ENCODE measurements at places on chromosomes 13 and 19. TPM values are rescaled to one million over a fixed set of nuclear protein-coding genes. Genes with fewer than 3 reads are reported as not detected.
A peak's percentile ranks its signal among the peaks of the same experiment; 100 is the strongest.

- no peaks in the 10 kb centered on the region for H3K27me3 ChIP-seq
- peaks cover 2% of the 10 kb centered on the region for H3K4me1 ChIP-seq
- H3K4me3 ChIP-seq, result no peak overlapping the region
- DNase-seq, result peak; percentile 43
- no peak overlapping the region for H3K27ac ChIP-seq
These were observed 88.6 kb downstream of the DPF1 start for GRCh38 chr19:38135150-38135998.

- no peak for DNase-seq
- H3K4me1 ChIP-seq, result no peaks in the 10 kb centered on the region
- no peaks in the 10 kb centered on the region for H3K27me3 ChIP-seq
- no peak overlapping the region for H3K4me3 ChIP-seq
- H3K27ac ChIP-seq, result no peak overlapping the region
- peaks cover 23% of the 10 kb centered on the region for H3K36me3 ChIP-seq
These were observed 11.9 kb downstream of the PLEKHF1 start for GRCh38 chr19:29677001-29677817.

GRCh38 chr13:70579941-70580340 lies 471.7 kb upstream of the KLHL1 start:
- no peaks in the 10 kb centered on the region for H3K4me1 ChIP-seq
- no peaks in the 10 kb centered on the region for H3K27me3 ChIP-seq
- H3K36me3 ChIP-seq, result no peaks in the 10 kb centered on the region
- H3K27ac ChIP-seq, result no peak overlapping the region
- no peak overlapping the region for H3K4me3 ChIP-seq

GRCh38 chr19:50843701-50844221 lies 10.4 kb upstream of the KLK15 start:
- no peaks in the 10 kb centered on the region for H3K27me3 ChIP-seq
- no peak overlapping the region for H3K4me3 ChIP-seq
- H3K36me3 ChIP-seq, result no peaks in the 10 kb centered on the region
- no peak overlapping the region for H3K27ac ChIP-seq
- H3K4me1 ChIP-seq, result no peaks in the 10 kb centered on the region
- DNase-seq, result no peak

GRCh38 chr19:29089315-29089870 lies 123.6 kb downstream of the UQCRFS1 start:
- no peak overlapping the region for H3K4me3 ChIP-seq
- H3K27me3 ChIP-seq, result no peaks in the 10 kb centered on the region
- no peaks in the 10 kb centered on the region for H3K36me3 ChIP-seq
- no peak overlapping the region for H3K27ac ChIP-seq

- no peaks in the 10 kb centered on the region for H3K36me3 ChIP-seq
- H3K4me3 ChIP-seq, result no peak overlapping the region
- H3K27me3 ChIP-seq, result no peaks in the 10 kb centered on the region
- H3K4me1 ChIP-seq, result peaks cover 5% of the 10 kb centered on the region
- DNase-seq, result peak; percentile 47
These were observed 16.3 kb downstream of the KBTBD7 start for GRCh38 chr13:41178040-41178439.

DNA sequence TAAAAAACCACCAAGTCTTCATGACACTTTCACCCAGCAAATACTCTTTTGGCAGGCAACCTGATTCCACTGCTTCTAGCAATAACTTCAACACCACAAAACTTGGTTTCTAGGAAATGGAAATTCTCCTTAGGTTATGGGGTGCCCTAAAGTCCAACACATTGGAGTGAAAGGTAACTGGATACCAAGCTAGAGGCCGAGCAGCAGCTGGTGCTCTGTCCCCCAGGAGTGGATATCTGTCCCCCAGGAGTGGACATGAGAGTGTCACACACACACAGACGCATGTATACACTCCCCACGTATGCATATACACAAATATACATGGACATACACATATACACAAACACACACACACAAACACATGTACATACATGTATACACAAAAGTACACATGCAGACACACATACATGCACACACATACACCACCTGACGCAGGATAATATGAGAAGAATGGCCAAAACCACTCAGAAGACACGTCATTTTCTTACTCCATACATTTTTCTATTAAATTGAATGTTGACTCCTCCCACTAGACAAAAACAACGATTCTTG lies 50.8 kb downstream of the RFX2 start:
- H3K27ac ChIP-seq, result no peak overlapping the region
- H3K4me1 ChIP-seq, result peaks cover 21% of the 10 kb centered on the region
- no peak overlapping the region for H3K4me3 ChIP-seq
- H3K27me3 ChIP-seq, result no peaks in the 10 kb centered on the region
- DNase-seq, result no peak

DNA sequence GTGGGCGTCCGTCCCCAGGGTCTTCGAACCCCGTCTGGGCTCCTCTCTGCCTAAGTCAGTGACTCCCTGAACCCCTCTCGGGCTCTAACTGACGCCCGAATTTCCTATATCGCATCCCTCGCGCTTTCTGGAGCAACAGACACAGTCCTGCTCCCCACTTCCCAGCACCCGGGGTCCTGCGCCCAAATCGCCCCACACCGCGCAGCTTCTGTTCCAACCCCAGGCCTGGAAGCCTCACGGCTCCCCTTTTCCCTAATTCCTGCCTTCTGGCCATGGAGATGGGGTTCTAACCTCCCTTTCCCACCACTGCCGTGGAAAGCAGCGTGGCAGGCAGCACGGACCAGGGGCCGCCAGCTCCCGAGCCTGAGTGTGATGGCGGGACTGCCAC lies 1.6 kb upstream of the GRTP1 start:
- H3K36me3 ChIP-seq, result no peaks in the 10 kb centered on the region
- no peak overlapping the region for H3K27ac ChIP-seq
- H3K4me1 ChIP-seq, result no peaks in the 10 kb centered on the region
- DNase-seq, result no peak
- no peak overlapping the region for H3K4me3 ChIP-seq
- peaks cover 31% of the 10 kb centered on the region for H3K27me3 ChIP-seq

GRCh38 chr19:47609906-47610894 lies 1.3 kb downstream of the BICRA start:
- peak; percentile 26 for DNase-seq
- no peaks in the 10 kb centered on the region for H3K27me3 ChIP-seq
- peak overlapping the region; percentile 94 for H3K4me3 ChIP-seq
- peaks cover 18% of the 10 kb centered on the region for H3K4me1 ChIP-seq

- H3K27ac ChIP-seq, result no peak overlapping the region
- peaks cover 10% of the 10 kb centered on the region for H3K4me1 ChIP-seq
- H3K27me3 ChIP-seq, result no peaks in the 10 kb centered on the region
- H3K4me3 ChIP-seq, result no peak overlapping the region
- no peak for DNase-seq
These were observed 6.6 kb upstream of the AKAP8L start for GRCh38 chr19:15425321-15425950.

DNA sequence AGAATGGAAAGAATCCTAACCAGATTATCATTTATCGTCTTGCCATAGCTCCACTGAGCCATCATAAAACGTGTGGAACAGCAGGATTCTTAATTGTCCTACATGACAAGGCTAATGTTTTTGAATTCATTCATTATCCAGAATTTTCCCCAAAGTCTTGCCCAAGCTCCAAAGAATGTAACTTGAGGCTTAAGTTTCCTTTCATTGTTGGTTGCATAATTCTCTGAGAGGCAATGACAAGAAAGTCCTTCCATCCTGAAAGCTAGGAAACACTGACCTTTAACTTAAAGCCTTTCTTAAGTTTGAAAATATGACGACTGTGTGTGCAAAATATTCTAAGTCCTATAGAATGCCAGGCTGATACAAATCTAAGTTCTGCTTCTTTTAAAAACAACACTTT lies 546.1 kb downstream of the SUCLA2 start:
- no peak overlapping the region for H3K27ac ChIP-seq
- DNase-seq, result peak; percentile 40
- no peaks in the 10 kb centered on the region for H3K27me3 ChIP-seq
- peaks cover 2% of the 10 kb centered on the region for H3K4me1 ChIP-seq
- no peak overlapping the region for H3K4me3 ChIP-seq
- H3K36me3 ChIP-seq, result no peaks in the 10 kb centered on the region

DNA sequence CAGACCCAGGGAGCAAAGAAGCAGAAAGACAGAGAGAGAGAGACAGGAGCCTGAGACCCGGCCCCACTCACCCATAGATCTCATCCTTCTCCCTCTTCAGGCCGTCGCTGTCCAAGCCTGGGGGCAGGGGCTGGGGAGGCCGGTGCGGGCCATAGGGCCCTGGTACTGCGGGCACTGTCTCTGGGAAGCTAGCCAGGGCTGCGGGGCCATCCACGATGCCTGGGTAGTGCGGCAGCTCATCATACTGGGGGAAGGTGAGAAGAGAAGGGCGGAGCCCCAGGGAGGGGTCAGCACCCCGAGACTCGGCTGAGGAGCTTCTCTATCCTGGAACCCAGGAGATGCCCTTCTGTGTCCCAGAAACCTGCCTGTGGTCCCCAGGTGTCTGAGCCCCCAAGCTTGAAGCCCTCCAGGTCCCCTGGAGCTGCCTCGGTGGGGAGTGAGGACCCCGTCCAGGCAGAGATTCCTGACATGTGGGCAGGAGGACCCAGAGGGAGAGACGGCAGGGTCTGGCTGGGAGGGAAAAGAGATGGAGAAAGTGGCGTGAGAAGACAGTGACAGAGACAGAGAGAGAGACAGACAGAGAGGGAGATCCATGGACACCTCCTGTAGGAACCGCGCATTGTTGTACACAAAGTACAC lies 2.1 kb downstream of the MEIS3 start:
- H3K27ac ChIP-seq, result no peak overlapping the region
- peaks cover 22% of the 10 kb centered on the region for H3K36me3 ChIP-seq
- H3K4me3 ChIP-seq, result peak overlapping the region; percentile 91
- H3K4me1 ChIP-seq, result peaks cover 9% of the 10 kb centered on the region

DNA sequence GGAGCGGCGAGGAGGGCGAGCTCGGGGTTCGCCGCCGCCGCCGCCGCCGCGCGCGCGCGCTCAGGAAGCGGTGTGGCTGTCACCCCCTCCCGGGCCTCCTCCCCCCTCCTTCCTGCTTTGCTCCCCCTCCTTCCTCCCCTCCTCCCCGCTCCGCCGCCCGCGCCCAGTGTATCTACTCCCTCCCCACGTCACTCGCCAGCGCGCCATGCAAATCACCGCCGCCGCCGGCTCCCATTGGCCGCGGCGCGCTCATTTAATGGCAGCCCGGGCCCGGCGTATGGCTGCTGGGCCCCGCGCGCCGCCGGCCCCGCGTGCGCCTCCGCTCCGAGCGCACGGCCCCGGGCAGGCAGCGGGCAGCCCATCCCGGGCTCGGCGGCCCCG lies 335 bp upstream of the SOX1 start:
- peaks cover 68% of the 10 kb centered on the region for H3K27me3 ChIP-seq
- no peak for DNase-seq
- no peak overlapping the region for H3K4me3 ChIP-seq
- H3K27ac ChIP-seq, result no peak overlapping the region
- H3K4me1 ChIP-seq, result no peaks in the 10 kb centered on the region

- no peaks in the 10 kb centered on the region for H3K27me3 ChIP-seq
- no peaks in the 10 kb centered on the region for H3K4me1 ChIP-seq
- no peak for DNase-seq
- H3K27ac ChIP-seq, result no peak overlapping the region
These were observed 114.9 kb upstream of the TMTC4 start for GRCh38 chr13:100789481-100789880.

- H3K27me3 ChIP-seq, result no peaks in the 10 kb centered on the region
- no peak overlapping the region for H3K4me3 ChIP-seq
- H3K36me3 ChIP-seq, result no peaks in the 10 kb centered on the region
- H3K4me1 ChIP-seq, result peaks cover 7% of the 10 kb centered on the region
- H3K27ac ChIP-seq, result no peak overlapping the region
These were observed 14.6 kb upstream of the DNMT1 start for GRCh38 chr19:10209315-10209714.

NTF4 gene
- 0.18 TPM for total RNA-seq

SERPINE3 gene
- total RNA-seq, result not detected

ZNF541 gene
- total RNA-seq, result not detected

TMEM145 gene
- total RNA-seq, result under 0.01 TPM

ZNF433 gene
- total RNA-seq, result 6.4 TPM

KIR2DL3 gene
- total RNA-seq, result not detected

CGB8 gene
- not detected for total RNA-seq

ERICH6B gene
- not detected for total RNA-seq

NLRP7 gene
- total RNA-seq, result not detected

All from IMR-90 (cell line).